ENCODE measurements at places on chromosomes 6 and 20.

DNA sequence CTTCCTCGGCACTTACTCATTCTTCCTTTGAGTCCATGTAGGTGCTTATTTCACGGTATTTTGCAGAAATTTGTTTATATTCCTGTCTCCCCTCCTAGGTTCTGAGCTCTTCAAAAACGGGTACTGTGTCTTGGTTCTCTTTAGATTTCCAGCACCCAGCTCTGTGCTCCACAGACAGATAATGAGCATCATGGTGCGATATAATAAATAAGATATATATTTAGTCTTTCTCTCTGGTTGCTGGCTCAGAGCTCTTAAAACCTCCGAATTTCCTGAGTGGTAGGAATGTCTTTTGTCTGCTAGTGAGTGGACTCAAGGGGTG, 108.1 kb upstream of the GPR6 start:
- DNase-seq, result no peak

GRCh38 chr20:31570735-31571617, 34.1 kb upstream of the ID1 start:
- no peak for DNase-seq

- no peak for DNase-seq
These were observed 622.6 kb upstream of the PTCHD4 start for GRCh38 chr6:48733581-48733980.

DNA sequence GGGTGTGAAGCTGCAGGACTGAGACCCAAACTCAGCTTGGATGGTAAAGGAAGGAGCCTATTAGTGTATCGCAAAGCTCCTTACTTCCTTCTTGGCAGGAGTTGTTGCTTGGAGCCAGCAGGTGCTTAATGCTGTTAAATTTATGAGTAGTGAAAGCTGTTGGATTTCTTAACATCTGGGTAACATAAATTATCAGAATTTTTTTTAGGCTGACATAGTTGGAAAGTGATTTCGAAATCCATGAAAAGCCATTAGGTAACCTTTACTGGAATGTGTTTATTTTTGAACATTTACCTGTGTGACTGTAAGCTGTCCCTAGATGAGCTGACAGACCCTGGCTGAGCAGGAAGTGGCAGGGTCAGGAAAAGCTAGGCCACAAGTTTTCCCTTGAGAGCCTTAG, 470.4 kb upstream of the SLC35B3 start:
- DNase-seq, result peak; percentile 10

DNA sequence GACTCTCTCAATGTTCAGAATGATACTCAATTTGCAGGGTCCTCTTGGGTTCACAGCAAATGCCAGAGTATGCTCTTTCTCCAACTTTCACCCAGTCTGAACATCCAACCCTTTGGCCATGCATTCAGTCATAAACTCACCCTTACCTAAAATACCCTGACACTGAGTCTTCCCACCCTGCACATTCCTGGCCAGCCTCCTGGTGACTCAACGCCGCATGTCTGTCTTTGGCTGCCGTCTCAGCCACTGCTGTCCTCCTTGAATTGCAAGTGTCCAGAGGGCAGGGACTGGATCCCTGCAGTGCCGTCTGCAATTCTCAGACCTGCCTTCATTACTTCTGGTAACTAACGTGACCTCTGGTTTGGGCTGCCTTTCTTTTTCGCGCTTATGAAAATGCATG, 593.4 kb downstream of the QKI start:
- no peak for DNase-seq

GRCh38 chr6:148203281-148203925, 139.2 kb upstream of the SASH1 start:
- no peak for DNase-seq

DNA sequence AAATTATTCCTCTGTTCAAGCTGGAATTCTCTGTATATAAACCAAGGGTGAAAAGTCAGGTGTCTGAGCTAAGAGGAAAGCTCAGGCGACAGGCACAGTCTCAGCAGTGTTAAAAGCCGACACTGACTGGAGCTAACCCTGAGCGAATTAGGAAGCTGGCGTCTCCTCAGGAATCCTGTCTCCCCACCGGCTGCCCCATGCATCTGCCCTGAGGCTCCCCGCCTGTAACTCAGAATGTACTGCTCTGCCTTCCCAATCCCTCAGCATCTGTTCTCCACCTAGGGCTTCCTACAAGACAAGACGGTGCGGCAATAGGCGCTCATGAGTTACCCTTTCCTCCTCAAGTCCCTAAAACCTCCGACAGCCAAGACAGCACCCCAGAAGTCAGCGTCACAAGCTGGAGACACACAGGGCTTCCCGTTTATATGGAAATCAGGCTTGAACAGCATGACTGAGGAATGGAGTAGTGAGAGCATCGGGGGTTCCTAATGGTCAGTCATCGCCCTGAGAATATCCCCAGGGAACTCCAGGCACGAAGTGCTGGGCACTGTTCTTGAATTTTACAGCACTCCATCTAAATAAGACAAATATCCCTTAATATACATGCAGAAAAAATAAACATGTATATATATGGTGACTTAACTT, 33.5 kb downstream of the WDR27 start:
- DNase-seq, result no peak

DNA sequence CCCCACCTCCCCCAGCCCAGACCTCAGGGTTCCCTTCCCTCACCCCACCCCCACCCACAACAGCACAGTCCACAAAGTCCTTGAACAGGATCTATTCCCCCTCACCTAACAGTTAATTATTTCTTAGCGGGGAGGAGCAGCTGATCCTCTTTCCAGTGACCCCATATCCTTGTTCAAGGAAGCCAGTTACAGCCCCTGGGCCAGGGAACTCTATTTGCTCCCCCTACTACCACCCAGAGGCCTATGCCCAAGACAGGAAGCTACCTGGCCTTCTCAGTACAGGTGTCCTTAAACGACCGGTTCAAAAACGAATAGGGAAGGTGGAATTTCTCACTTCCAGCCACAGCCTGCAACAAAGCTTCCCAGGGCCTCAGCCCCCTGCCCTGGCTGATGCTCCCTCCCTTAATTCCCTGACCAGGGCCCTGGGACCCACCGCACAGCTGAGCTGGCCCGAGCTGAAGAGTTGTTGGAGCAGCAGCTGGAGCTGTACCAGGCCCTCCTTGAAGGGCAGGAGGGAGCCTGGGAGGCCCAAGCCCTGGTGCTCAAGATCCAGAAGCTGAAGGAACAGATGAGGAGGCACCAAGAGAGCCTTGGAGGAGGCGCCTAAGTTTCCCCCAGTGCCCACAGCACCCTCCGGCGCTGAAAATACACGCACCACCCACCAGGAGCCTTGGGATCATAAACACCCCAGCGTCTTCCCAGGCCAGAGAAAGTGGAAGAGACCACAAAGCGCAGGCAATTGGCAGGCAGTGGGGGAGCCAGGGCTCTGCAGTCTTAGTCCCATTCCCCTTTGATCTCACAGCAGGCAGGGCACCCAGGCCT, 778 bp downstream of the MCCD1 start:
- DNase-seq, result no peak

DNA sequence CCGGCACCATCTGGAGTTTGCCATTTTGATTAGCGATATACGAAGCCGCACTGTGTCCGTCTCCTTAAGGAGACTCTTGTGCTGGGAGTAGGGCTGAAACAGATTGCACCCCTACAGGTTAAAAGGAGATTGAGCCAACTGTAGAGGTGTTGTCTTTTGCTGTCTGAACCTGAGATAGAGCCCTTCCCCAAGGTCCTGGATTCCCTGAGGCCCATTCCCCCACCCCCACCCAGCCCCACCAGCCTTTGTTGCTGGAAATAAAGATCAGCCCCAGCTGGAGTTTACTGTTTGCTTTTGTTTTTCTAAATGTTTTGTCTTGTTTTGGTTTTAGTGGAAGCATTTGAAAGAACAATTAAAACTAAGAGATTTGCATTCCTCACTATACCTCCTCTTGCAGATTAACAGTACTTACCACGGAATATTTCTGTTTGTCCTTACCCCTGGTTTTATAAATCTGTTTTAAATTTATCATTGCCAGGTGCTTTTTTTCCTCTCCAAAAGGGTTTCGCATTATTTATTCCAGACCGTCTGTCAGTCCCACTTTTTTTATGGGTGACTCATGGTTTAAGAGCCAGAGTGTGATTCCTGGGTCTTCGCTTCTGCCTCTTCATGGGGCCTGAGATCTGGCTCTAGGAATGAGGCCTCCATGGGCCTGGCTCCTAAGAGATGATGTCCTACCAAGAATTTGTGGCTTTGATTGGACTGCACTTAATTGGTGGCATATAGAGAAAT, 169.2 kb downstream of the DTNBP1 start:
- no peak for DNase-seq

GRCh38 chr20:36483209-36483918, 58.0 kb upstream of the MYL9 start:
- DNase-seq, result no peak

DNA sequence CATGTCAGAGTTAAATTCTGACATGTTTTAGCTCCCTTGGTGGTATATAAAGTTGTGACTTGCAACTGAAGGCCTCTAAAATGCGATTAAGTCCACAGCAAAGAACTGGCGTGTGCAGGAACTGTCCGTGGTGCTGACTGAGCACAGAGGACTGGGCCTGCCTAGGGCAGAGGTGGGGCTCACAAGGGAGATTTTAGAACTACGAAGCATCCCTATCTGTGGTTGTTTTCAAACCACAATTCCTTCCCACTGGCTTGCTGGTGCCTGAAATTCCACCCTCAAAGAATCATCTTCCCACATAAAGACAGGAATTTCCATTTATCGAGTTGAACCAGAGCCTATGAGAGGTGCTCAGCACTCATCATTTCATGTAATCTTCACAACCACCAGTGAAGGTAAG, 30.1 kb downstream of the RIMS4 start:
- DNase-seq, result no peak
